ENCODE measurements at places on chromosomes 1 and 21.

- DNase-seq = no peak
These were observed 112.6 kb upstream of the B3GALT2 start for GRCh38 chr1:193299038-193299437.

- DNase-seq = no peak
These were observed 57.7 kb downstream of the DDR2 start for GRCh38 chr1:162689745-162690671.

- no peak for DNase-seq
These were observed 1.6 kb downstream of the RAP1GAP start for GRCh38 chr1:21667348-21668231.

DNA sequence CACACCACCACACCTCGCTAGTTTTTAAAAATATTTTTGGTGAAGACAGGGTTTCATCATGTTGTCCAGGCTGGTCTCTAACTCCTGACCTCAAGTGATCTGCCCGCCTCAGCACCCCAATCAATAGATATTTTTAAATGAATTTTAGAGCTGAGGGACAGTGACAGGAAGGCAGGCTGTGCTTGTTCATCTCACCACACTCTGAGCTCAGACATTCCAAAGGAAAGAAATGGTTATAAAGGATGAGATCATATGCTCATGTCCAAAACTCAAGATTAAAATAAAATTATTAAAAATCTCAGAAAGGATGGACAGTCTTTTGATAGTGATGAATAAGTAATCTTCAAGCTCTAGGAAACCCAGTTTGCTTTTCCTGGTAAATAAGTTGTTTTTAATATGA lies 40.9 kb downstream of the L1TD1 start:
- DNase-seq = no peak

DNA sequence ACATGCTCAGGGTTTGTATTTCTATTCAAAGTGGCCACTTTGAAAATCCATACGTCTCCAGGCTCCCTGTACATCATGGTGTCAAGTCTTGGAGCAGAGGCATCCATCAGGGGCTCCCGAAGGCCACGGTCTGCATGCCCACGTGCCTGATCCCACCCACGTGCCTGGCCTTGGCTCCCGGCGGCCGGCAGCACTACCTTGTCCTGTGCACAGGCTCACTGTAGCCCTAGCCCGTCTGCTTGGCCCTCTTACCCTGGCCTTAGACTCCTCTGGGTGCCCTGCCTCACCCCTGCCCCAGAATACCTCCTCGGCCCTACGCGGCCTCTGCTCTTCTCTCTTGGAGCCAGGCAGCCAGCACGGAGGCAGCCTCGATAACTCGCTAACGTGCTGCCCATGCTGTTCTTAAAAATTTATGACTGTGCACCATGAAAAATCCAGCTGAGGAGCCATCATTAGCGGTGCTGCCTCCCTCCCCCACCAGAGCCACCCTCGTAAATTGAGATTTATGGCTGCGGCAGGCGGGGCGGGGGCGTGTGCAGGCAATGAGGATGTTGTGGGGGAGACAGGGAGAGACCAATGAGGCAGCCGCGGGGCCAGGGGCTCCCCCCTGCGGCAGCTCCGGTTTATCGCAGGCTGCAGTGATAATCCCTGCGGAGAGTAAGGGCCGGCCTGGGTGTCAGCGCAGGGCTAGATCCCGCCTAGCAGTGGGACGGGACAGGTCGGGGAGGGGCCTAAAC lies 24.6 kb downstream of the DMAP1 start:
- peak; percentile 78 for DNase-seq

DNA sequence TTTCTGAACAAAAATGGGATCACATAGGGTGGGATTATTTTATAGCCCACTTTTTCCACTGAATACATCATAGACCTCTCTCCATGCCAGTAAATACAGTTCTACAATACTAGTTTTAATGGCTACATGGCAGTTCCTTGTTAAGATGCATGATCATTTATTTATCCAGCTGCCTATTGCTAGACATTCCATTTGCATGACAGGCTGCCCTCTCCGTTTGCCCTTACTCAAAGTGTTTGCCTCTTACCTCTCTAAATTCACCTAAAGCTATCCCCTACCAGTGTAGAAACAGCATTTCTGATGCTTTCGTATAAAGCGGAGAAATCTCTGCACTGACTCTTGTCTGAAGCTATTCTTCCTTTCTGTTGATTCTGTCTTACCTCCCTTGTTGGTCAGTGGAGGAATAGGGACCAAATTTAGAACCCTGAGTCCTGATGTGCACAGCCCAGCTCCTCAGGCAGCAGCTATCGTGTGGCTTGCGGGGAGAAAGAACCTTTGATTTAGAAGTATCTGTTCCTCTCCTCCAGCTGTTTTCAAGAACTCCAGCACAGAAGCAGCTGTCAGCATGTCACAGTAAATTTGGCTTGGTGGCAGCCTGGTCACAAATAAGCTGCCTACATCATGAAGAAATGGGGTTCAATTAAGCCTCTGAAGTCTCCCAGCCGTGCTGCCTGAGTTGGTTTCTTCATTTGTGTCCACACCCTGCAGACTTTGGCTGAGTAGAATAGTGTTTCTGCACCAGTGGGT lies 337.3 kb downstream of the PRDM2 start:
- DNase-seq = no peak

DNA sequence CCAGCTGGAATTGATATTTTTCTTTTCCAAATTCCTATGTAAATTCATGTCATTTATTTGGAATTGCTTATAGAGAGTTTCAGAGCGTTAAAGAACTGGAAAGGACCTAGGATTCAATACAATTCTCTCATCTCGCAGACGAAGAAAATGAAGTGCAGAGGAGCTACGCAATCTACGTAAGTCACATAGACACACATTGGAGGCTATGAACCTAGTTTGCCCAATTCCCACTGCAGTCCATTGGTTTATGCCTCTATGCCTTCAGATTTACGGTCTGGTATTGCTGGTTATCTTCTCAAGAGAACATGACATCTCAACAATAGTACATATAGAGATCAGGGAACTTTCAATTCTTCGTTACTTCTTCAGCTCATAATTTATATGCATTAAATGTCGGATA lies 971 bp upstream of the RNF2 start:
- peak; percentile 2 for DNase-seq

DNA sequence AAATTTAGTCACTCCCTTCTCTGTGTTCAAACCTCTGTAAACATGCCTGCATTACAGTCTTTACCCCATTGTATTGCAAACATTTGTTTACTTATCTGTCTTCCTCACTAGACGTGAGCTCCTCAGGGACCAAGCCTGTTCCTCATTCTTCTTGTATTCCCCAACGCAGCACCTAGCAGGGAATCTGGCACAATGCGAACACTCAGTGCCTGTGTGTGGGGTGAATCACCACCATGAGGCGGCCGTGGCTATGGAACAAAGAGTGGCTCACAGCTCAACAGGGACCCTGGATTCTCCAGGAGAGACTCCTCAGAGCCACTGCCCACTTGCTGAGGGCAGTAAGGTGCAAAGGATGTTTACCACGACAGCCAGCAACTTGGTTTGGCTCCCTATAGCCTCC lies 95.9 kb downstream of the DDX20 start:
- no peak for DNase-seq

- DNase-seq = peak; percentile 61
These were observed 109.8 kb downstream of the PATJ start for GRCh38 chr1:61851849-61852669.

DNA sequence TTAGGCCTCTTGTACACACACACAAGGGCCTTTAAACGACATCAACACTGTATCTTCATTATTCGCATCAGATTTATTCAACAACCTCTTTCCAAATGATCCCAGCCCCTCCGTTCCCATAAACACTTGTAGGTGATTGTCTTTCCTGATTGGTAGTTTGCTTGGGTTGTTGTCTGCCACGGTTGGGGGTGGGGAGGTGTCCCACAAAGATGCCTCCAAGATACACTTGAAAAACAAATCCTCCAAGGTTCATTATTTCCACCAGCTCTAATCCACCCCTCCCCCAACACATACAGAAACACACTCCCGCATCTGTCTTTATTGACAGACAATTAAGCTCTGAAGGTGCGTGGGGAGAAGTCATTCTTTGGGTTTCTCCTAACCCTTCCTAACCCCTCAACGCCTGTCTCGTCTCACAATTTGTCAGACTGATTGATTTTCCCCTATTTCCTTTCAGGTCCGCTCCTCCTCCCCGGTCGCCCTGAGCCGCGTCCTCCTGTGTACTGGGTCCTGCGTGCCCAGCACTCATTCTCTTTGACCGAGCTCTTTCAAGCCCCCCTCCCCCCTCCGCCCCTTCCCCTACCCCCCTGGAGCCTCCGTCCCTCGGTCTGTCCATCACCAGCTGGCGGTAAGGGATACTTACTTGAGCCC lies 1.4 kb downstream of the WDR26 start:
- peak; percentile 23 for DNase-seq

DNA sequence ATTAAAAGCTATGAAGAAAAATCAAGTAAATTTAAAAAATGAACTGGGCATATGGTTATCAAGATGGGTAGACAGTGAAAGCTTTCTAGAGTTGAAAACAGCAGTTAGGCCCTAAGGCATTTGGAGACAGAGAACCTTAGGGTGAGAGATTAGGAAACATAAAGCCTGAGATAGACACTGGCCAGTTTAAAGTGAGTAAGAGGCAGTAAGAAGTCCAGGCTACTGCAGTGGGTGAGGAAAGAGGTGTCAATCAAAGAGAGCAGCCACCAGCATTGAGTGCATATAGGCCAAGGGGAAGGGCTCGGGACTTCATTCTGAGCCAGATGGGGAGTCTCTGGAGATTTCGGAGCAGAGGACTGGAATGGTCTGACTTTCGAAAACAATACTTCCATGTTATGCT lies 1360.5 kb upstream of the ADGRL4 start:
- no peak for DNase-seq

GRCh38 chr1:113279776-113280391 lies 110.4 kb upstream of the MAGI3 start:
- no peak for DNase-seq

DNA sequence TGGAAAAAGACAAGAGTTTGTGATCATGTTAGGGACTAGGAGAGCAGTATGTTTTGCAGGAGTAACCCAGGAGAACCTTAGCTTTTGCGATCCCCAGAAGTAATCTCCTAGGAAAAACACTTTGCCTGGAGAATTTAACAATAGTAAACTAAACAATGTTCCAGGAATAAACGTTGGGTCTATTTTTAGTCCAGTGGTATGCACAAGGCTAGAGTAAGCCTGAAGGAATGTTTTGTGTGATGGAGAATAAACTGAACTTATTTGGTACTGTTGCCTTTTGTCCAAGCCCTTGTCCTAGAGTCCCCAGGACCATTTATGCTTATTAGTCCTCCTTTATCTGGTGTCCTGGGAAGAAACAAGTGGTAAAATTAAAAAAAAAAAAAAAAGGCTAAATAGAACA lies 28.7 kb upstream of the RGS5 start:
- no peak for DNase-seq

DNA sequence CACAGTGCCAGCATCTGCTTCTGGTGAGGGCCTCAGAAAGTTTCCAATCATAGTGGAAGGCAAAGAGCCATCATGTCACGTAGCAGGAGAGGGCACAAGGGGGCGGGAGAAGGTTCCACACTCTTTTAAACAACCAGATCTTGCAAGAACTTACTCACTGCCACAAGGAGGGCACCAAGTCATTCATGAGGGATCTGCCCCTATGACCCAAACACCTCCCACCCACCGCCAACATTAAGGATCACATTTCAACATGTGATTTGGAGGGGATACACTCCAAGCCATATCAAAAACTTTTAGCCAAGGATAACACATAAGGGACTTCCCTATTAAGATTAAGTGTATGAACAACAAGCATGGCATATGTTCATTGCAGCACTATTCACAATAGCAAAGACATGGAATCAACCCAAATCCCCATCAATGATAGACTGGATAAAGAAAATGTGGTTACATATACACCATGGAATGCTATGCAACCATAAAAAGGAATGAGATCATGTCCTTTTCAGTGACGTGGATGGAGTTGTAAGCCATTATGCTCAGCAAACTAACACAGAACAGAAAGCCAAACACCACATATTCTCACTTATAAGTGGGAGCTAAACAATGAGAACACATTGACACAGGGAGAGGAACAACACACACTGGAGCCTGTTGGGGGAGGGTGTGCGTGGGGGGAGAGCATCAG lies 19.9 kb upstream of the SLC35F3 start:
- DNase-seq = no peak

DNA sequence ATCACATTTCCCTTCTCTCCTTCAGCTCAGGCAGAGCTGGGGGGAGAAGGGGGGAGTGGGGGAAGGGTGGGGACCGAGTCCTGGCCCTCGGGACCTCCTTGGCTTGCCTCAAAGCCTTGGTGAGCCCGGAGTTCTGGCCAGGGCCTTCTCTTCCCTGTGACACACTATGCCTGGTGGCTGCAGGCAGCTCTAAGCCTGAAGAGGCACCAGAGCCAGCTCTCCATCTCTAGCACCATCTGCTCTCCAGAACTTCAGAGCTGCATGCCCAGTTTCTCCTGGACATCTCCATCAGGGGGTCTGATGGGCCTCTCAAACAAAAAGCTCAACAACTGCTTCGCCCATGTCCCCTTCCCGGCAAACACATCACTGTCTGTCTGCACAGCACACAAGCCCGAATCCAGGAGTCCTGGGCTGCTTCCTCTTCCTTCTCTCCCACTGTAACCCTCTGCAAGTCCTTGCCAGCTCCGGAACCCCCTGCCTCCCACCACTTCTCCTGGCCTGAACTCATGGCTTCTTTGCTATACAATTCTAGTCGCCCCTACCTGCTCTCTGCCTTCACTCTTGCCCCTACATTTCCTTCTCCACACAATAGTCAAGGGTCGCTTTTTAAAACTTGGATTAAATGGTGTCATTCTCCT lies 26.5 kb downstream of the KIAA1614 start:
- DNase-seq = no peak

GRCh38 chr1:88647749-88648415 lies 36.2 kb upstream of the PKN2 start:
- no peak for DNase-seq

DNA sequence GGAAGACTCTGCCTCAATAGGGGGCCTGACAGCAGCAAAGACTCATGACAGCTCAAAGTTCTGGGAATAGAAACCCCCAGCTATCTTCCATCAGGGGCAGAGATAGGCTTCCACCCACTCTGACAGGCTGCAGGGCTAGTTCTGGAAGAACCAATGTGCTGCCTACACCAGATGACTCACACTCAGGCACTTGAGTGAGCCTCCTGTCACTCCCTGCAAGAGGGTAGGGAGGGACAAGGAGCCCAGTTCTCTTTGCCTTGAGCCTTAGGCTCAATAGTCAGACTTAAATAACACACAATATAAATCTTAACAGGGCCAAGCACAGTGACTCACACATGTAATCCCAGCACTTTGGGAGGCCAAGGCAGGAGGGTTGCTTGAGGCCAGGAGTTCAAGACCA lies 386.4 kb downstream of the HHAT start:
- no peak for DNase-seq

- DNase-seq = no peak
These were observed 624 bp downstream of the SLC41A1 start for GRCh38 chr1:205812271-205812877.

DNA sequence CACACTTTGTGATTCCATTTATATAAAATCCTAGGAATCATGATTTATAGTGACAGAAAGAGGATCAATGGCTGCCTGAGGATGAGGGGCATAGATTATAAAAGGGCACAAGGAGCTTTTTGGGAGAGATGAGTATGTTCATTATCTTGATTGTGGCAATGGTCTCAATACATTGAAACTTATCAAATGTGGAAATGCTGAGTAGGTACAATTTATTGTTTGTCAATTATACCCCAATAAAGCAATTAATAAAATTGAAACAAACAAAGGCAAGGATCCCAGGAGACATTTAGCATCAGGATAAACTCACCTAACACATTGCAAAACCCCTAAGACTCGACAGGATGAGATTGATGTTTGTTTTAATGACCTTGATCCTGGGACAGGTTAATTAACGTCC lies 153.1 kb upstream of the KLHDC7A start:
- DNase-seq = no peak

GRCh38 chr1:197692965-197693364 lies 82.3 kb downstream of the DENND1B start:
- DNase-seq = no peak
